ENCODE measurements at places on chromosomes 12 and 14.

GRCh38 chr12:63023926-63024325 is 89.0 kb upstream of the PPM1H start:
- DNase-seq: no peak

GRCh38 chr12:91093341-91093740 is 18.0 kb downstream of the LUM start:
- no peak for DNase-seq

GRCh38 chr14:20617138-20618003 is 24.1 kb downstream of the OR6S1 start:
- no peak for DNase-seq

DNA sequence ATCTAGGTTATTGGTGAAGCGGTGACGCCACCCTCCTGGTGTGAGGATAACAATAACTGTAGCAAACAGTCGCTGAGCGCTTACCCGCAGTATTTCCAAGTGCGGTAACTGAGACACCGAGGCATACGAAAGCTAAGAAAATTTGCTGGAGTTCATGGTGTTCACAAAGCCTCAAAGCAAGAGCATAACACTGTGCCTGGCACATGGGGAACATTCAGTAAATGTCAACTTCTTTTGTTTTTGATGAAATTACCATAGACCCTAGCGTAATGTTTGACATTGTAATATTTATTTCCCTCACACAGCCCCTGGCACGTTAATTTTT is 767 bp downstream of the YEATS4 start:
- no peak for DNase-seq

- DNase-seq: no peak
Measured at GRCh38 chr12:52367876-52368275, 595 bp upstream of the KRT85 start.

- DNase-seq: no peak
Measured at GRCh38 chr12:66978802-66979201, 290.4 kb upstream of the CAND1 start.

GRCh38 chr12:71958457-71958856 is 19.8 kb downstream of the TPH2 start:
- no peak for DNase-seq
